Mesothelial cell of epicardium (in vitro differentiated cells): ENCODE measurements at places on chromosomes 4 and X.

DNA sequence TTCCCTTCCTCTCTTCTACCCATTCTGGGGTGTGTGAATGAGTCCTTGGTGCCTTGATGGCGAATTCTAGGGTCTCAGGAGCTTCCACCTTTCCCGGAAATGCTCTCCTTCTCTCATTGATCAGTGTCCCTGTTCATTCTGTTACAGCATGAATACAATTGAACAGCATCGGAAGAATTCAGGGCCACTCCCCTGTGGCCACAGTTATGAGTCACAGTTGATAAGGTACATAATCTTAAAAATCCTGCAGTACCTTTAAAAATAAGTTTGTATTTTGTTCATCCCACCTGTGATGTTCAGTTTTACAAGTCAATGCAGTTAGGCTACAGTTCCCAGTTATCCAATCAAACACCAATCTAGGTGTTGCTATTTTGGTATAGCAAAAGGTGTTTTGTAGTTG, 47.3 kb upstream of the FAM9A start:
- DNase-seq: no peak

- no peak for DNase-seq
These were observed 28.3 kb downstream of the CHRNA9 start for GRCh38 chr4:40363382-40363920.

DNA sequence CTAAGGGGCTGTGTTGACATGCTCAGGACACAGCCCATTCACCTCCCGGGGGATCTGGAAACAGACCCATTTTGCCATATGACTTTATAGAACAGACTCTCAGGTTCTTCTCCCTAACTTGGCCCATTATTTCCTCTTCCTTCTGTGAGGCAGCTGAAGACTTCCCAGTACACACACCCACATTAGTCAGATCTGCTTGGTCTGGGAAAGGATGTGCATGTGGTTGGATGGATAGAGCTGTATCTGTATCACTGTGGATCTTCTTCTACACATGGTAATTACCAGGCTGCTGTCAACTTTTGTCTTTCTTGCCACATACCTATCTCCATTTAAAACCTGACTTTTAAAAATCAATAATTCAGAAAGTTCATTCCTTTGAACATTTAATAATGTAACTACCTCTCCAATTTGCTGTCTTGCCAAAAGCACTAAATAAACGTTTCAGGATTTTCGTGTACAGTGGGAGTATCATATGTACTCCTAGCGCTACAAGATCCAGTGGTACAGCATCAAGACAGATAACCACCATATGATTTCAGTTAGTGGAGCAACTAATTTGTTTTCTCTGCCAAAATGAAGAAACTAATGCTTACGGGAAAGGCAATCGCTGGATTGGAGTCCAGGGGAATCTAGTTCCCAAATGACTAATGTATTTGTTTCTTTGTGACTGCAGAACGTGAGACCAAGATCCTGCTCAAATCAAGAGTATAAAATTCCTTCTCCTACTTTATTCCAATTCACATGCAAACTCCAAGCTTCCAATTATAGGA, 134.1 kb upstream of the MAP3K15 start:
- DNase-seq: no peak

GRCh38 chr4:78213218-78213617, 156.1 kb downstream of the FRAS1 start:
- DNase-seq: no peak

- no peak for DNase-seq
These were observed 24.1 kb downstream of the SOX3 start for GRCh38 chrX:140480765-140481164.

DNA sequence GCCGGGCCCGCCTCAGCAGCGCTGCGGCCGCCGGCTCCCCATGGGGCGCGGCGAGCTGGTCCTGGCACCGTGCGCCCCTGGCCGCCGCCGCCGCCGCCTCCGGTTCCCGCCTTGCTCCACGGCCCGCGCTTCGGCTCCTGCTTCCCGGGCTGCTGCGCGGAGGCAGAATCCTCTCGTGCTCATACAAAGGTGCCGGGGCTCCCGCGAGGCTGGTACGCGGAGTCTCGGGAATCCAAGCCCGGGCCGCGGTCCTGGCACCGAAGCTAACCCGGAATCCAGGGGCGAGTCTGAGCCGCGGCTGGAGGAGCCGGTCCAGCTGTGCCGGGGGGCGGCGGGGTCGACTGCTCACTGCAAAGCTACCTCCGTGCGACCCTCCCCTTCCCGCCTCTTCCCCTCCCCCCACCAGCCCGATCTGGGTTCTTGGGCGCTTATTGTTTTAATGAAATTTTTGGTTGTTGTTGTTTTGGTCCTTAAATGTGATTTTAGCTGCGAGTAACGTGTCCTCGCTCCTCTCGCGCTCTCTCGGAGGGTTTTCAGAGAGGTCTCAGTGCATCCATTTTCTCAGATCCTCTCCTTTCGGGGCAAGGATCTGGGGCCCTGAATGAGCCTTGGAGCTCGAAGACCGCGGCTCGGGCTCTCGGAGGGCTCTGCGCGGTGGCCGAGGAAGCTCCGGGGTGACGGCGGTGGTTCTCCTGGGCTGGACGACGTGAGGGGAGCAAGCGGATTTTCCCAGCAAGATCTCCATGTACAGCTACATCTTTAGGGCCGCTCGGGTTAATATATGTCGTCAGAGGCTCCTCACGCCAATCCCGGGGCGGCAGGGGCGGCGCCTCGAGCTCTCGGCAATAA, at the start of gene HAND2:
Gene HAND2, minus strand, starts transcription at position 753 of the 849 bp plus-strand sequence. CDS start 940 bp downstream, outside the sequence.
- peak; percentile 66 for DNase-seq

- DNase-seq: no peak
These were observed 42.7 kb upstream of the ZCCHC12 start for GRCh38 chrX:118780911-118781310.

DNA sequence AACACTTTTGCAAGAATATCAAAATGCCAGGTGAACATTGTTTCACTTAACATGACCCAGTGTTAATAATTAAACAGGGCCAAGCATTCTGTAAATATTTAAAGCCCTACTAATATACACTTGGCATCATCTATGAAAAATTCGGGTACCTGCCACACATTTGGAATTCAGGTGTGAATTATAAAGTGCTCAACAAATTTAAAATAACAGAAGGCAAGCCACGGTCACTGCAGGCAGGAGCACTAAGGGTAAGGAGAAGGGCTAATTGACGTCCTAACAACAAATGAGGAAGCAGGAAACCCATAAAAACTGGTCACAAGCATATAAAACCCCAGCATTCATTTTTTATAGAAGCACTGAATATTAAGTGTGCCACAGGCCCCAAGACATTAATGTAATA, 43.8 kb upstream of the CPEB2 start:
- DNase-seq: no peak

- DNase-seq: no peak
These were observed 139.2 kb downstream of the NWD2 start for GRCh38 chr4:37383579-37384229.

GRCh38 chrX:41895826-41896225, 27.5 kb downstream of the CASK start:
- DNase-seq: no peak

DNA sequence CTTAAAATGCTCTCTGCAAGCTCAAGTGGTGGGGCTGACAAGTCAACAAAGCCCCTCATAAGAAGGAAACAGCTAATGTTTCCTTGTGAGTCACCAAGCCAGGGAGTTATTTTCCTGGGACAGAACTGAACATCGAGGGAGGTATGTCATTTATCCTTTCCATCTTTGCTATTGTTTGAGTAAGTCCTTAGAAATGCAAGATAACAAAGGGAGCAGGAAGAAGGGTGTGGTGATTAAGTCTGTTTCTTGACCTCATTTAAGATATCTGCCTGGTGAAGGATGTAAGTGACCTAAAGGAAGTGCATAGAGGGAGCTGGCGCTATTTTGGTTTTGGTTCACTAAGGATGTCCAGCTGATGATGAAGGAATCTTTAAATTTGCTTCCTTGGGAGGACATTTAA, 39.9 kb downstream of the ATG4A start:
- no peak for DNase-seq

GRCh38 chr4:119946359-119946758, 120.3 kb downstream of the MAD2L1 start:
- DNase-seq: no peak

GRCh38 chrX:79176028-79176427, 31.5 kb downstream of the GPR174 start:
- DNase-seq: no peak

DNA sequence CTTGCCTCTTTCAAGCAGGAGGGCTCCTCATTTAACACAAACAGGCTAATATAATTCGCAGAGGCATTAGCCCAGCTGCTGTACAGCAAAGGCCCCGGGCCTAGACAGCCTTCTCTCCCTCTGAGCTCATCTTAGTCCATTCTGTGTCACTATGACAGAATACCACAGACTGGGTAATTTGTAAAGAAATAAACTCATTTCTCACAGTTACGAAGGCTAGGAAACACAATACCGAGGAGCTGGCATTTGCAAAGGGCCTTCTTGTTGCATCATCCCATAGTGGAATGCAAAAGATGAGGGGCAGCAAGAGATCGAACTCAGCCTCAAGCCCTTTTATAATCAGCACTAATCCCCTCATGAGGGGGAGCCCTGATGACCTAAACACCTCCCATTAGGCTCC, 48.5 kb downstream of the TSPAN5 start:
- no peak for DNase-seq

DNA sequence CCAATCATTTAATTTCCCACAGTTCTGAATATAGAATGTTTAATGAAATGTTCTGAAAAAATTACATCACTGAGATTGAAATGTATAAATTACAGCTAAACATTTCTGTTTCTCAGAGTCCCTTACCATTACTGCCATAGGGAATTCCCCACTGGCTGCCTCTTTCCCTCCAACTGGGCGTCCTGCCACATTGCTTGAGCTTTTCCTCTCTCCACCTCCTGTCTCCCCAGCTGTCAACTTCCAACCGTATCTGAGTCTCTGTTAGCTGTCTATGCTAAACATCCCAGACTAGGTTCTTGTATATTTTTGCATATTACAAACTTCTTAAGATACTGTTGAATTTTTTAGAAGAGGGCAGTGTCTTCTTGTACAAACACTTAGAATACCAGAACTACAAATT, 407.3 kb upstream of the SLIT2 start:
- DNase-seq: no peak

DNA sequence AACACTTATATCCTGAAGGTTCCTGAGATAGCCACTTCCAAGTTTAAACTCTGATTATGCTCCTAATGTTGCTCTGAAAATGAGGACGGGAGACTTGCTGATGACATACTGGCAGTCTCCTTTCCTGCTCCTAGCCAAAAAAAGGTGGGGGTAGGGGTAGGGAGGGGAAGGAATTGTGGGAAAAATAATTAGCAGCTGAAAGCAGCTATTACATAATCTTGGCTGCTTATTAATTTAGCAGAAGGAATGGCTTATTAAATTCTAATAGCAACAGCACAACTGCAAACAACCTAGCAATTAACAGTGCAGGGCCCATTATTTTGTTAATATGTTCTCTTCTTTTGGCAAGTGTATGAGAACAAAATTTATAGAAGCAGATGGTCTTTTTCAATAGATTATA, 2.0 kb upstream of the AP1S2 start:
- no peak for DNase-seq

DNA sequence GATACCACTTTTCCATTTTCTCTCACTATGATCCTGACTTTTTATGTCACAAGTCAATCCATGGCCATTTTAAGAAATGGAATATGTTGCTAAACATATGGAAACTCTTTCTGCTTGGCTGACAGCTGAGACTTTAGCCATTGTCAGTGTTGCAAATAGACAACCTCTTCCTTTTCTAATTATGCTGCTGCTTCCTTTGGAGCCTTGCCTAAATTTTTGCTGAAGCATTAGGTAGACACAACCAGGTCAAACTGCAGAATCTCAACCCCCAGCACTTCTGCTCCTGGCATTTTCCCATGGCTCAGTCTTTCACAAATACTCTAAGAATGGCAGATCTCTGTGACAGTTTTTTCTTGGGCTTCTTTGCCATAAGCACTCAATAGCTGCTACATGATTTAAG, 543.3 kb downstream of the GRID2 start:
- no peak for DNase-seq

DNA sequence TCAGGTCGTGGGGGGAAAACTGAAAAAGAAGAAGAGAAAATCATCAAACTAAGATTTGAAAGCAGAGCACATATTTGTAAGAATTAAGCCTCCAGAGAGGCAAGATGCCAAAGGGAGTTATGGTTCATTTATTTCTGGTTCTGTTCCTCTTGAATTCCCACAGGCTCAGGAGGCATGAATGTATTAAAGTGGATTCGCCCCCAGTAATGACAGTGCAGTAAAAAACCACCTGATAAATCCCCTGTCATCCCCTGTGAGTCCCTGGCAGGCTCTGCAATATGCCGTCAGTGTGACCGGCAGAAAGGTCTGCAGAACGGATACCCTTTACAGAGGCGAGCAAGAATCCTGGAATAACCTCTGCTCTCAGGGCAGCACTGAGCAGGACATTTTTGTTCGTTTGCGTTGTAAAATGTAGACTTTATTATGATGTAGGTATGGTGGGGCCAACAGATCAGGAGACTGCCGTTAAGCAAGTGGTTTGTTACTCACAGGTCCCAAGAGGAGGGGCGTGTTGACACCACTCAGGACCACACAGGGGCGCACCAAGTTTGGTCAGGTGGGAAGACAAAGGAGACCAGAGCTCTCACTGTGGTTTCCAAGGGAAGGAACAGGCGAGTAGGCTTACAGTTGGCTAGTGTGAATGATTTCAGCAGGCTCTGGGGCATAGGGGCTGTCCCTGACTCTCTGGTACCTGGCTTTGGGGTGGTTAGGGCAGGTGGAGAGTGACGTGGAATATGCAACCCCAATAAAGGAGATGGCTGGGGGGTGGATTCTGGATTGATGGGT, 75.3 kb downstream of the DHRSX start:
- no peak for DNase-seq

- no peak for DNase-seq
These were observed 76.8 kb upstream of the CPEB2 start for GRCh38 chr4:14925471-14925870.

DNA sequence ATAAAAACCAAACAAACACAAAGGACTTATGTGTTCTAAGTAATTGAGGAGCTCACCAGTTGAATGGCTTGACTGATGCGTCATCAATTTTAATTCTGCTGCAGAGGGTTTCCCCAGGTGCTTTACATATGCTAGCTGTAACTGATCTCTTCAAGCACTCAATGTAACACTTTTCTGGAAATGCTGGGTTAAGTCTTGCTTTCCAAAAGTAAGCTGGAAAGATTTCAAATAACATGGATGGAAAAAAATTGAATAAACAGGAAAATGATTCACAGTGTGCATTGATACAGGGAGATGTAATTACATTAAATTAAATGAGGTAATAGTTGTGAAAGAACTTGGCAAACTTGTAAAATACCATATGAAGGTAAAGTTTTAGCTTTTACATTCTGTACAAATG, 186.7 kb upstream of the WDFY3 start:
- DNase-seq: no peak

DNA sequence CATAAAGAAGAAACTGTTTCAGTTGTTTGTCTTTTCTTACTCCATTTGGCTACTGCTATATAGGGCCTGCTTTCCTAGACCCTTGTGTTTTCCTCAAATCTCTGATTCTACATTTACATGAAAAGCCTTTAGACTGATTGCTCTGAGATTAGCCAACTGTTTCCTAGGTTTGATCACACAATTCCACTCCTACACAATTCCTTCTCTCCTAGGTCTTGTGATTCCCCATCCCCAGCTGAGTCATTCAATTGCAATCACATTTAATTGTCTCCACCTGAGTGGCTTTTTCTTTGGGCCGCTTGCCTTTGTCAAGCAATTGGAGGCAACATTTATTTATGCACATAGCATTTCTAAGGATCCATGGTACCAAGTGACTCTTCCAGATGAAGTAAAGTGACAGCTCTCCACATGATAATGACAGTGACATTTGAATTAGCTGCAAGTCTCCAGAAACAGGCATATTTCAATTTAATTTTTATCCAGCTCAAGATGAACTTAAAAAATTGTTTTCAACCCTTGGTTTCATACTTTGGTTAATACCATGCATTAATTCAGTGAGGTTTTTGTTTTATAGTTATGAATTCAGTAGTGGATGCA, 35.8 kb downstream of the ATXN3L start:
- DNase-seq: no peak

GRCh38 chr4:18976884-18977283, 955.3 kb upstream of the LCORL start:
- DNase-seq: no peak
